ENCODE measurements at places on chromosomes 2 and 18. TPM values are rescaled to one million over a fixed set of nuclear protein-coding genes. Genes with fewer than 3 reads are reported as not detected.

TMEM178A gene
- total RNA-seq: not detected

DNAJC5G gene
- total RNA-seq: not detected

BOD1L2 gene
- not detected for total RNA-seq

ABHD1 gene
- 0.96 TPM for total RNA-seq

KCNK3 gene
- not detected for total RNA-seq

HOXD1 gene
- total RNA-seq: not detected

NEU4 gene
- 0.61 TPM for total RNA-seq

C2orf78 gene
- total RNA-seq: not detected

DYNAP gene
- total RNA-seq: not detected

TAF1B gene
- total RNA-seq: 25.1 TPM

All from activated T-helper 1 cell treated with anti-CD3 and anti-CD28 coated beads, Interleukin-12 subunit alpha, Interleukin-12 subunit beta, Interleukin-2, Interleukin-4 antibody, amounts not matched to agents 30 ng/mL and 10 ng/mL and 1 ng/mL, durations not matched to agents 14 hours and 24 hours and 36 hours (primary cell).